ENCODE measurements at places on chromosomes 5 and 9.

GRCh38 chr5:67934976-67935375 lies 280.6 kb upstream of the PIK3R1 start:
- no peak for DNase-seq

DNA sequence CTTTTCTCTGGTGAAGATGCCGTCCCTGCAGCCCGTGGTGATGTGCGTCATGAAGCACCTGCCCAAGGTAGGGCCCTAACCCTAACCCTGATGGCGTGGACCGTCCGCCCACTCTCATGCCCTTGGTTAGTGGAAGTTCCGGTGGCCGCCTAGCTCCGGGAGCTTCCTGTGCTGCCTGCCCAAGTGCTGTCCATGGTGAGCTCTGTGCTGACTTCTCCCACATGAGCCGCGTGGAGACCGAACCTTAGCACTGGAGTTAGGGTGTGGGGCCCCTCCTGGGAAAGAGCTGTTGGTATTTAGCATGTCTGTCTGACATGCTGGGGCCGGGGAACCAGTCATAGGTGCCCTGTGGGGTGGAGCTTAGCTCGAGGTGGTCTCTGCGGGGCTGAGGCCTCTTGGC lies 1.2 kb downstream of the NELFB start:
- DNase-seq: no peak

GRCh38 chr9:129141066-129142041 lies 30.1 kb downstream of the PTPA start:
- peak; percentile 44 for DNase-seq

DNA sequence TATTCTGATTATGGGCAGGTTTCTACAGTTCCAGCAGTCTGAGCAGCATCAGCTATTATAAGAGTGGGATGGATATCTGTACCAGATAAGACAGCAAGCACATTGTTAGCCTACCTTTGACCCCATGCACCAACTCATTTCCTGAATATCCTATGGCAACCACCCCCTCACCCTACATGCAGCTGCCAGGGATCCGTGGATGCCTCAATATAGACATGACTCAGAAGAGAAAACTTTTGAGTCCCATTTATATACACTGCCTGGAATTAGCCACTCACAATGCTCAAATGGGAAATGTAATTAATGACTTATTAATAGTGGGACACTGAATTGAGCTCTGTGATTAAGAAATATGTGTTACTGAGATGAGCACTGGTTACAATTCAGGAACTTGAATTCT lies 124.4 kb downstream of the SSBP2 start:
- DNase-seq: no peak

DNA sequence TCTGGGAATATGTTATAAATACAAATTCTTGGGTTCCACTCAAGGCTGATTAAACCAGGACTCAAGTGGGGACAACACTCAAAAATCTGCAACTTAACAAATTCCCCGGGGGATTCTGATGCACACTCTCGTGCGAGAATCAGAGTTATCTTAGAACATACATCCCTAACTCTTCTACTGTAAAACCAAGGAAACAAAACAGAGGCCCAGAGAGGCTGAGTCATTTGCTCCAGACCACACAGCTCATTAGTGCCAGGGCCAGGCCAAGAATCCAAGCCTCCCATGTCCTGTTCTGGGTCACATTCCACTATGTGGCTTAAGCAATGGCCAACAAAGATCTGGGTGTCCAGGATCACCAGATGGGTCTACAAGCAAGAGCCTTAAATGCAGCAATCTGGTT lies 166.0 kb downstream of the ADAMTS12 start:
- no peak for DNase-seq

- DNase-seq: no peak
Measured at GRCh38 chr5:97737608-97738007, 554.6 kb upstream of the RIOK2 start.

GRCh38 chr9:25119041-25119440 lies 559.2 kb downstream of the TUSC1 start:
- no peak for DNase-seq

DNA sequence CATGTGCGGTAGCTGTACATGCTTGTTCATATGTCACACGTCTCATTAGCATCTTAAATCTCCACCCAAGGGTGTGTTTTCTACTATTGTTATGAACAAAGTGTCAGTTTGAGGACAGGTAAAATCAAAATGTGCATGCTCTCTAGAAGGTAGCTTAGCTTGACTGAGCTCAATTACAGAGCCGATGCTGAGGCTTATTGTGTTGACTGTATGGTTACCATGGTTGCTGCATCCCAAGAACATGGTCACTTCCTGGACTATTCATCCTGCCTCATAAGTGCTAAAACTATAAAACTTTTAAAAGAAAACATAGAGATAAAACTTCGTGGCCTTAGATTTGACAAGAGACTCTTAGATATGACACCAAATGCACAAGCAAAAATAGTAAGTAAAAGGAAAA lies 426.1 kb upstream of the CTNND2 start:
- DNase-seq: no peak

DNA sequence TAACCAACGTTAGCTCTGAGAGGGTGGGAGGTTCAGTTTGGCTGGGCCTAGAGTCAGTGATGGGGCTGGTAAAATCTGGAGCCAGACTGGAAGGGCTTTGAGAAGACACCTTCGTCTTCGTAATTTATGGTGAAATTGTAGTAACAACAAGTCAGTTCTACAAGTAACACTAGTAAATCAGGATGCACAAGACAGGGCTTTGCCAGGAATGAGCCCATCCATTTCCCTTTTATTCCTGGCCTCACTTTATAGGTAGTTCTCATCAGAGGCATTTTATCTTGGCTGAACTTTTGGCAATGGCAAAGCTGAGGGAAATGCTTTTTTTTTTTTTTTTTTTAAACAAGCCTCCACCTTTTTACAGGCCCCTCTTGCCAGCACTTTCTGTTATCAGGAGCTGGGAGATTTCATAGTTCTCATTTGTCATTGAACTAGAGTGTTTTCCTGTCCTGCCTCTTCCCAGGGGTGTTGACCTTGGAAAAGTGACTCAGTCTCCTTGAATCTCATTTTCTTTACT lies 110.5 kb upstream of the KLF4 start:
- DNase-seq: no peak

GRCh38 chr5:115272297-115272958 lies 9.8 kb upstream of the PGGT1B start:
- no peak for DNase-seq

- no peak for DNase-seq
Measured at GRCh38 chr5:57067597-57067924, 106.3 kb upstream of the GPBP1 start.

GRCh38 chr5:124622851-124623250 lies 123.6 kb downstream of the ZNF608 start:
- DNase-seq: no peak

- DNase-seq: no peak
Measured at GRCh38 chr9:18385696-18386490, 88.1 kb upstream of the ADAMTSL1 start.

DNA sequence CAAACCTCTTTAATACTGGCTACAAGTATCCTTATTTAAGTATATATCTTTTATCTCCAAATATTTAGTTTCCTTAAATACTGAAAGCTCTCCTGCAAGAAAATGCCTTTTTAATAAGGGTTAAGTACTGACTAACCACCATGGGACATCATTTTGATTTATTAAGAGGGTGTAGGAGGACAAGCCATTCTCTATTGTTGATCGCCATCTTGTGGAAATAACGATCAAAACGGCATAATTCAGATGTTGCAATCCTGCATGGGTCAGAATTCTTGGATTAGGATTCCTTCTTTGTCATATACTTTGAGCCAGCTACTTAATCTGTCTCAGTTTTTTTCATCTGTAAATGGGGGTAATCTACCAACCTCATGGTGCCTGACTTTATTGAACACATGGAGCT lies 28.7 kb upstream of the C5orf46 start:
- no peak for DNase-seq

- DNase-seq: no peak
Measured at GRCh38 chr9:12935714-12936113, 160.9 kb downstream of the LURAP1L start.

DNA sequence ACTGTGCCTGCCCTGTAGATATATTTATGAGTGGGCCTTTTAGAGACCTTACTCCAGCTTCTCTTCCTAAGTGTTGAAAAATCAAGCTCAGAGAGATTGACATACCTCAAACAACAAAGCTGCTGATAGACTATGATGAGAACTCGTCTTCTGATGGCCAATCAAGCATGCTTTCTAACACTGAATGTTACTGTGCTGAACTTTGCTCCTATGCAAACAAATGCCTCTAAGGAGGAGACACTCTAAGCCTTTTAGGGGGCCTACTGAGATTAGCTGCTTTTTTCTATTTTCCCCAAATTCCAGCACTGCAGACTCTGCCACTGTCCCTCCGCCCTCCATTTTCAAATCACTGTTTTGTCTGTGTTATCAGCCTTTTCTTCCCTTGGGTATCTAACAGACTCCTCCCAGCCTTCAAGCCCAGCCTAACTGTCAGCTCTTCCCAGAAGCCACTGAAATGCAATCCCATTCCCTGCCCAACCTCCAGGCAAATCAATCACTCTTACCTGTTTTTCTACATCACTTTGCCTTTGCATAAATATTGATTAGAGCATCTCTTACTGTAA lies 39.5 kb downstream of the TXNDC8 start:
- no peak for DNase-seq
